ENCODE measurements at places on chromosomes 7 and 10. TPM values are rescaled to one million over a fixed set of nuclear protein-coding genes. Genes with fewer than 3 reads are reported as not detected.

GRCh38 chr10:48461623-48462481 lies 143.0 kb downstream of the ARHGAP22 start:
- DNase-seq = no peak

- no peak for DNase-seq
These were observed 366.0 kb upstream of the SHH start for GRCh38 chr7:156178214-156178613.

DNA sequence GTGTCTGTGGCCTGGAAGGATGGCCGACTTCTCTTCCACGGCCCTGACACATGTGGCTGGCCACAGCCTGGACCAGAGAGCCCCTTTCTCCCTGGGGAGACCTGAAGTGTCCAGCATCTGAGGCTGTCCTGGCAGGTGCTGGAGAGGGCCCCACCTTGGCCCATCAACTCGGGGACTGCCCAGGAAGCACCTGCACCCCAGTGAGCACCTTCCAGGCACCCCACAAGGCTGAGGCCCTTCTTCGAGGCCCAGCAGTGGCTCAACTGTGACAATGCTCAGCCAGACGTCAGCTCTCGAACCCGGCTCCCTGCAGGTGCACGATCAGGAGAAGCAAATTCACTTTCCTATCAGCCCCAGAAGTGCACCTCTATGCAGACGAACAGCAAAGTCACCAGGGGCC lies 24.3 kb downstream of the RGS10 start:
- no peak for DNase-seq

DNA sequence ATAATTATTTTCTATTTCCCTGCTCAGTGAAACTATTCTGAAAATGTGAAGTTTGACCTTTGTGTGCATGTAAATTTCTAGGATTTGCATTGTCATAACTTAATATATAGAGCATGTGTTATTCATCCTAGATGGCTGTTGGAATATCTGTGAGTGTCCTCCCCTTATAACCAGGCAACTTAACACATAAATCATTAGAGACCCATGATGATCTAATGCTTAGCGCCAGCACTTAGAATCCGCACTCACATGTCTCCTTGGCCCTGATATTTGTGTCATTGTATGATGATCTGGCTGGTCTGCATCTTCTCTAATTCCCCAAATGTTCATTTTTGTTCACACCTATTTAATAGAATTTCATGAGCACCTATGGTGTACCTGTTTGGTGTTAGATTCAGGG lies 1354.5 kb downstream of the XPNPEP1 start:
- no peak for DNase-seq

DNA sequence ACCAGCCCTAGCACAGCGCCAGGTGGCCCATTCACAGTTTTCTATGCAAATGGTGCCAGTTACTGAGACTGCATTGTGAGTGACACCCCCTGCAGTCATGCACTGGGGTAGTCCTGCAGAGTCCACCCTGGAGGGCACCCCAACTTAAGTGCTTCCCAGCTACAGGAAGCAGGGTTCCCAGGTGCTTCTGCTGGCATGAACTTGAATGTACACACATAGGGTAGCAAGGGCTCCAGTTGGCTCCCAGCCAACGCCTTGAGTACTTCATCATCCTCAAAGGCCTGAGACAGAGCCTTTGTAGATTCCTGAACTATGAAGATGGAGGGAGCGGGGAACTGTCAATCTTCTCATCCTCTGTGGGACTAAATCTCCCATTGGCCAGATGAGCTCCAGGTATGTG lies 11.5 kb upstream of the NPFFR1 start:
- no peak for DNase-seq

- DNase-seq = no peak
These were observed 1.2 kb downstream of the AGFG2 start for GRCh38 chr7:100540073-100540723.

DNA sequence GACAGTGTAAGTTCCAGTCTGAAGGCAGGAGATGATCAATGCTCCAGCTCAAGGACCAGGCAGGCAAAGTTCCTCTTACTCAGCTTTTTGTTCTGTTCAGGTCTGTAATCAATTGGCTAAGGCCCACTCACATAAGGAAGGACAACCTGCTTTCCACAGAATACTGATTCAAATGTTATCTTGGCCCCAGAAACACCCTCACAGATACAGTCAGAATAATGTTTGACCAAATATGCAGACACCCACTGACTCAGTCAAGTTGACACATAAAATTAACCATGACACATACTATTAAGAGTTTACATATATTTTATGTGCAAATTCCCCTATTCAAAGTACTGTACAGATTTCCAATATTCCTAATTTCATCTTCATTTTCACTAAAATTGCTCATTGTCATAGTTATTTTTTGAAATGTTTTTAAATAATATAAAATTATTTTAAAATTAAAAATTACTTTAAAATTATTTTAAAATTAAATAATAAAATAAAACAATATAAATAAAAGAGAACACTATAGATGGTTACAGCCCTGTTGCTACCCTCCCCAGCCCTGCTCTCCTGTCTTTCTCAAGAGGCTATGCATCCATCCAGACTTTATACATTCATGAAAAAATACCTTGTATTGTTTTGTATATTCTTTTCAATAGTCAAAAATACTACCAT lies 59.4 kb downstream of the RAB11FIP2 start:
- no peak for DNase-seq

- DNase-seq = no peak
These were observed 231.0 kb downstream of the KIAA1217 start for GRCh38 chr10:24439935-24440334.

GRCh38 chr7:28879105-28879504 lies 79.0 kb downstream of the TRIL start:
- DNase-seq = no peak

DNA sequence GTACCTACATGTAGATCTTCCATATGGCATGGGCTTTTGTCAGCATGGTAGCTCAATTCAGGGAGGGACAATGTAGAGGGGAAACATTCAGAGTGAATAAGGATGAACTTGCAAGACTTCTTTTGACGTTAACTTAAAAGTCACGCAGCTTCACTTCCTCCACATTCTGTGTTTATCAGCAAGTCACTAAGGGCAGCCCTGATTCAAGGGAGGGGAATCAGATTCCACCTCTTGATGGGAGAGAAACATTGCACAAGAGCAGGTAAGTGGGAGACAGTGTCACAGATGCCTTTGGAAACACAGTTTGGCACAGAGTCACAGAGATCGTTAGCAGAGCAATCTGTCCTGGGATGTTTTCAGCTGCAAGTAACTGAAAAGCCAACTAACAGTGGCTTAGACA lies 26.2 kb downstream of the C10orf67 start:
- DNase-seq = no peak

DNA sequence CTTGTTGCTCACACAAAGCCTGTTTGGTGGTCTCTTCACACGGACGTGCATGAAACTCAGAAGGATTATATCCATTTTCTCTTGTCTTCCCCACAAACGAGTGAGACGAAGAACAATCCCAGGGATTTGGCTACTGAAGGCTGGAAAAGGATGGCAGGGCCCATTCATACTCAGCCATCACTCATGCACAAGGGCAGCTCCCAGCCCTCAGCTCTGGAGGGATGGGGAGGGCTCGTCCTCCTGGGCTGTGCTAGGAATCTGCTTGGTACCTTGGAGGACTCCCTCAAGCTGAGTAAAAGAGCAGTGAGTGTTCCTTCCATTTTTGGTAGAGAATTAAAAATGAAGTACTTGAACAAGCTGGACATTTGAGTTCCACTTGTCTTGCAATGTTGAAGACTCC lies 33.2 kb upstream of the RAB18 start:
- DNase-seq = no peak

GRCh38 chr10:112519133-112519761 lies 72.2 kb downstream of the VTI1A start:
- no peak for DNase-seq

DNA sequence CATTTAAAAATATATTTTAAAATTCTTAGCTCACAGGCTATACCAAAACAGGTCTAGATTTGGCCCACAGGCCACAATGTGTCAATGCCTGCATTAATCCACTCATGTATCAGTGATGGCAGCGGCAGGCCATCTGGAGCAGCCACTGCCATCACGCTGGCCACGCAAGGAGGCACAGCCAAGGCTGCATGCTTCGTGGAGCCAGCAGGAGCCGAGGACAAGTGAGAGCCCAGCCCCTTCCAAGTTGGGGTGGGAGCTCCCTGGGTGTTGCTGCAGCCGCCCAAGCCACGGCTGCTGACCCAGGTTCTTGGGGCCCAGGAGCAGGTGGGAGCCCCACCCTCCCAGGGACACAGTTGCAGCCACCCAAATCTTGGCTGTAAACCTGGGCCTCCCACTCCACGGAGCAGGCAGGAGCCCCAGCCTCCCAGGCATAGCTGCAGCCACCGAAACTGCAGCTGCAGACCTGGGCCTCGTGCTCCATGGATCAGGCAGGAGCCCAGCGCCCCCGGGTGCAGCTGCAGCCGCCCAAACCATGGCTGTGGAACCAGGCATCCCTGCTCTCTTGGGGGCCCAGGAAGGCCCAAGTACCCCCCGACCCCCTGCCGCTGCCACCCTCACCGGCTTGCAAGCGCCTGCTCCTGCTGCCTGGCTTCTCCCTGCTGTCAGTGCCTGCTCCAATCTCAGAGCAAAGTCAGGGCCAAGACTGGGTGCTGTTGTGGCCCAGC lies 87.3 kb upstream of the CACUL1 start:
- no peak for DNase-seq

DNA sequence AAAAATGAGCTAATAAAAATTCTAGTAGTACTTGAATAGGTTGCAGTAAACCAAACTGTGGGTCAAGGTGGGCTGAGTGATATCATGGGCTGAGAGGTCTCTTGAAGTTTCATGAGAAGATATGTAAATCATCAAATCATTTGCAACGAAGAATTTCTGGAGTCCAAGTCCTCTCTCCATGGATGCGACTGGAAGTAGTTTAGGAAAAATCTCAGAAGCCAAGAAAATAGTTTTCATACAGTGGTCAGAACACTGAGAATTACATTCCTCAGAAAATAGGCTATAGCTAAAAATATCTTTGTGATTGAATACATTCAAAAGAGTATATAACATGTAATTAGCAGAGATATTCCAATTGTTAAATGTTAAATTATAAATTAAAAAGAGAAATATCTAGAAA lies 3.6 kb upstream of the IFIT1 start:
- no peak for DNase-seq

GRCh38 chr10:125340903-125341302 lies 180.5 kb upstream of the CTBP2 start:
- no peak for DNase-seq

The GPER1 gene
- 0.24 TPM for total RNA-seq

The POU6F2 gene
- 2.0 TPM for total RNA-seq
